ENCODE measurements at places on chromosomes 1 and 21. TPM values are rescaled to one million over a fixed set of nuclear protein-coding genes. Genes with fewer than 3 reads are reported as not detected.

TTC22 gene
- total RNA-seq, result 21.0 TPM

CLEC20A gene
- total RNA-seq, result not detected

IQGAP3 gene
- 0.13 TPM for total RNA-seq

WDR64 gene
- total RNA-seq, result 0.13 TPM

CELA3A gene
- not detected for total RNA-seq

PADI1 gene
- total RNA-seq, result not detected

RAB7B gene
- total RNA-seq, result 0.15 TPM

RNF187 gene
- total RNA-seq, result 103 TPM

MMP23B gene
- 6.2 TPM for total RNA-seq

DNA sequence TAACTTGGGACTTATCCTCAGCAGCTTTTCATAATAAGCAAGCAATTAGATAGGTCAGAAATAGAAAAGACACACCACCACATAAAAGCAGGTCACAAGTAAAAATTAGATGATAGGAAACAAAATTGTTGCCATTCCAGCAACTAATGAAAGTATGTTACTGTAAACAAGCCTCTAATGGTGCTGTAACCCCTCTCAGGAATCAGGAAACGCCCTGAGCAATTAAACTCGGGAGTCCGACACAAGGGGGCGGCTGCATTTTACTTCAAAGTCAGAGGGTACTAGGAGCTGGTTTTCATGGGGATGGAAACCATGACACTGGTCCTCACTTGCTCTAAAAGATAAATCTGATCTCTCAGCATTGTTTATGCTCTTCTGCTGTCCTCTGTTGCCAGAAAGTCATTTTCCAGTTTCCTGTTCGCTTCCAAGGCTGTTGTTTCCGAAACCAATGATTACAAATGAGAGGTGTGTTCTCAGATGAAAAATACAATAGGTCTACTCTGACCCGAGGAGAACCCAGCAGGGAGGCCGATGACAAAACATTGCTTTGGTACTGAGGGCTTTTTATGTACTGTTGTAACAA, 93.4 kb downstream of the TGFBR3 start:
- no peak for DNase-seq

DNA sequence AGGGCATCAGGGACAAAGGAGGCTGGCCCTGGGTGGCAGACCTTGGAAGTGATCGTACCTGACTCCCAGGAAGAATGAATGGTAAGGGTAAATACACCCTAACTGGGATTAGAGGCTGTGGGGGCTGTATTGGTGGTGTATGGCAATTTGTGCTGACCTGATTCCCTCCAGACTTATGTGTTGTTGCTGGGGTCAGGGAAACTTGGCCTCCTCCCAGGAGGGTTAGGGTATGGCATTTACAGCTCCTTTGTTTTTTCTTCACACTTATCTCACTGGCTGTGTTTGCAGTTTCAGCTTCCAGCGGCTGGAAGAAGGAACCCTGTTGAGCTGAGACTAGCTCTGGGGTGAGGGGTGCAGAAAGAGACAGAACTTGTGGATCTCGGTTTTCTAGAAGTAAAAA, 8.2 kb downstream of the VANGL1 start:
- DNase-seq, result no peak

DNA sequence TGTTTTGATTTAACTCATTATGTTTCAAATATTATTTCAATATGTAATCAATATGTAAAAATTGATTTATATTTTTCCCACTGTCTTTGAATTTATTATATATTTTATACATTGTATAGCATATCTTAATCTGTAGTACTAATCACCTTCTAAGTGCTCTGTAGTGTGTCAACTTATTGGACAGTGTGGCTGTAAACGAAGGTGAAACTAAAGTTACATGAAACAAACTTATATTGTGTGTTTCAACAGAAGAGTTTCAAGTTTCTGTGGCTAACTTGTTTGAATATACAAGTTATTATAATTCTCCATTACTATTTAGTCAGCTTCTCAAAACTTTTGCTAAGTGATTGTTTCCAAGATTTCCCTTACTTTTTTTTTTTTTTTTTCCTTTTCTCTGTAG, 175.8 kb downstream of the DHRS3 start:
- no peak for DNase-seq

GRCh38 chr1:41794031-41794430, 124.7 kb downstream of the HIVEP3 start:
- DNase-seq, result no peak

GRCh38 chr1:26602378-26602959, 72.9 kb downstream of the RPS6KA1 start:
- no peak for DNase-seq

GRCh38 chr1:3113047-3113740, 44.2 kb downstream of the PRDM16 start:
- DNase-seq, result no peak

- DNase-seq, result no peak
Observed at GRCh38 chr1:151371370-151372057, 991 bp downstream of the SELENBP1 start.

GRCh38 chr1:54653036-54653435, 11.4 kb downstream of the MROH7 start:
- DNase-seq, result no peak

DNA sequence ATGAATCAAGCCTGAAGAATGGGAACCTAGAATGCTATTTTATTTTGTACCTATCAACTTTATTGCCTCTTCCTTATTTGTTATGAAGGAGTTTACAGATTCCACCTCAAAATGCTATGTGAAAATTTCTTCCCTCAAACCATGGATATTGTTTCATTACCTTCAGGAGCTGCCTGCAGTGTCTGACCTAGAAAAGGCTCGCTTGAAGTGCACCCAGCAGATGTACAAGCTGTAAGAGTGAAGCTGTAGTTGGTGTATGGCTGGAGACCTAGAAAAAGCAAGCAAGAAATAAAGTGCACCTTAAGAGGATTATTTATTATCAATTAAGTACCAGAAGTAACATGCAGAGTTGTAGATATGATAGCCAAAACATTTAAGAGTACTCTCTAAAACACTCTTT, 199.4 kb downstream of the KCTD3 start:
- DNase-seq, result no peak

GRCh38 chr1:223709598-223709997, 2.7 kb upstream of the CAPN2 start:
- no peak for DNase-seq

DNA sequence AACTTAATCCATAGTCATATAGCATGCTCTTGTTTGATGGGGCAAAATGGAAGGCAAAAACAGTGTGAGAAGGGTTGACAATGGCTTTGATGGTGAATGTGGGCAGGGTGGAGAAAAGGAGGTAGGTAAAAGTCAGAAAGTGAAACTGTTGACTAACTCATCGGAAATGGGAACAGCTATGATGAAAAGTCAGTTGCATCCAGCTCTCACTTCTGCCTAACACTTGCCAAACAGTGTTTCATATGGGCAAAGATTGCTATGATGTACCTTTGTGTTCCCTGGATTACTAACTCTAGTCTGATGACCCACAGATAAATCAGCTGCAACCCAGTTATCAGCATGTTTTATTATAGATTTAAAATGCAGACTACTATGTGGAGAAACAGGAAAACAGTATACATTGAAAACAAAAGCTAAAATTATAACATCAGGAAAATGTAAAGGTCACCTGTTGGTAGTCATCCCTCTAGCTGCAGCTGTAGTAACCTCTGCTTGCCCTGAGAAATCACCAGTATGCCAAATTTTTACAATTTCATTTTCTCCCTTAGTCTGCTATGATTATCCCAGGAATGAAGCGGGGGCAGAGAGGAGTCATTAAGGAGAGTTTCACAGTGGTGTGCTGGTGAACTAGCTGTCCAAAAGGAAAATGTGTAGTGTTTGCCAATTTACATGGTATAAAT, 11.7 kb downstream of the TNFSF18 start:
- no peak for DNase-seq

- no peak for DNase-seq
Observed at GRCh38 chr1:115301438-115302020, 36.5 kb downstream of the NGF start.

GRCh38 chr21:17786851-17787181, 32.3 kb downstream of the C21orf91 start:
- no peak for DNase-seq

DNA sequence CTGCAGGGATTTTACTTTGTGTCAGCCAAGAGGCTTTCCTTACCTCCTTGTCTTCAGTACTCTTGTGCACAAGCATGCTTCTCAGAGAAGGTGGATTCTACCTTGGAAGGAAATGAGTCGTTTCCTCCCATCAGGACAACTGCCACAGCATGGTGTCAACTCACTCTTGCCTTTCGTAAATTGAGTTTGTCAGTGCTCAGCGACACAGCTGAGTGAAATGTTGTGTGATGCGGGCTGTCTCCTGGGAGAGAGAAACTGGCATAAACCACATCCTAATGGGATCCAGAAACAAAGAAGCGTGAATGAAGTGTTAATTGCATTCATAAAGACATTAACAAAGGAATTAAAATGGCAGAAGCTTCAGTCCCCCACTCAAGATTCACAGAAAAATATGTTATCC, 51.5 kb upstream of the SLC22A15 start:
- DNase-seq, result no peak

- DNase-seq, result no peak
Observed at GRCh38 chr1:109732390-109732881, 8.4 kb downstream of the GSTM3 start.

DNA sequence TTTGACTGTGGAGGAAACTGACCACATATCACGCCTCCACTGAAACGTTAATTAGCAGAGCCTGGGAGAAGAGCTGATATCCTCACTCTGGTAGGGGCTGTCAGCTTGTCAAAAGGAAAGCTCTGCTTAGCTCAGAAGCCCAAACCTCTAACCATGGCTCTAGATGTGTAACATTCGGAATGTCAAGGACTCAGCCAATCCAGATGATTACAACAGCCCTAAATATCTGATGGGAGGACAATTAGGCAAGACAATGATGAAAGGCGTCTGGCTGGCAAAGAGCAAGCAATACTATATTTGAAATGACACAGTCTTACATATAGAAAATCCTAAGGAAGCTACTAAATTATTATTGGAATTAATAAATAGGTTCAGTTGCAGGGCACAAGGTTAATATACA, 45.7 kb upstream of the COX20 start:
- DNase-seq, result no peak

- DNase-seq, result no peak
Observed at GRCh38 chr1:43275826-43276620, 6.2 kb downstream of the TMEM125 start.

DNA sequence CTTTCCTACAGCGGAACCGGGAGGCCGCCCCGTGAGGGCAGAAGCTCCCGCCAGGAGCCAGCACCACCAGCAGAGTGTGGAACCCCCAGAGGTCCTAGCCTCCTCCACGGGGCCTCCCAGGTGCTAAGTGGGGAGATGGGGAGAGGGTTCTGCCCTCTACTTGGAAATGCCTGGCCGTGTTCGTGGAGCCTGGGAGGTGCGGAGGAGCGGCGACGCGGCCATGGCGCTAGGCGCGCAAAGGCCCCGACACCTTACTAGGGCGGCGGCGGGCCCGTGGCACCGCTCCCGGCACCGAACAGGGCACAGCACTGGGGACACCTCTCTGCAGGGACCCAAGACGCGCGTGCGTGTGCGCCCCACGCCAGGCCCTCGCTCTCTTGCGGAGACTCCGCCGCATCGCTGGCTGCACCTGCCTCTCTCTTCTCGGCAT, 1.3 kb upstream of the CACNA1E start:
- DNase-seq, result no peak

- DNase-seq, result peak; percentile 31
Observed at GRCh38 chr1:174998569-174999215, 1.1 kb upstream of the CACYBP start.

DNA sequence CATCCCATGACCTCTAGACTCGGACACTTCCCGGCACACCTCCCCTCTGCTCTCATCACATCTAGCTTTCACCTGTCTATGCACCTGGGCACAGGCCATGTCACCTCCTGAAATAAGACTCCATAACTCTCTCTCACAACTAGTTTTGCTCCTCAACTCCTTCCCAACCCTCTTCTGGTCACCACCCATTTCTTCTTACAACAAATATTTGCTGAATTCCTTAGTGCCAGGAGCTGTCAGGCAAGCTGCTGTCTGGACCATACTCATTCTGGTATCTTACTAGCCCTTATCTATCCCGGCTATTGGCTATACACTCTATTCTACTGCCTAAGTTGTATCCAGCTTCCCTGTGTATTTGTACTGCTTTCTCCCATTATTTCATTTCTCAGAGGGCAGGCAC, 49.1 kb downstream of the LRRC71 start:
- DNase-seq, result no peak

DNA sequence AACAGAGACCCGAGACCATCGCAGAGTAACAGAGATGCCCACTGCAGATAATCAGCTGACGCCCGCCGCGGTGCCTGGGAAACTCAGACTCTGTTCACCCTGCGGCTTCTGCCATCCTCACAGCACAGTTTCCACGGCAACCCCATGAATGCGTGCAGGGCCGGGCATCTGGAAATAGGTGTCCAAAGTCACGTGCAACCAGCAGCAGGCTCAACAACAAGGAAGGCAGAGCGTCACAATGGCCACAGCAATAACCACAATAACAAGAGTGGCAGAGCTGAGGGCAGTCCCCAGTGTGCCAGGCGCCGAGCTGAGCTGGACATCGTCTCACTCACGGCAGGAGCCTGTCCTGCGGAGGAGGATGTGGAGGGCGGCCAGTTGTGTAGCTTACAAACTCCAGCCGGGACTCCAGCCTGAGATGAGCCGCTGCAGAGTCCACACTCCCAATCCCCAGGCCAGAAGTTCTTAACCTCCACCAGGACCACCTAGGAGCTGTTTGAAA, 102.0 kb downstream of the CRYAA start:
- DNase-seq, result no peak

GRCh38 chr1:246728311-246728710, 4.1 kb downstream of the SCCPDH start:
- DNase-seq, result no peak

GRCh38 chr1:223557130-223557475, 108.4 kb downstream of the CAPN8 start:
- no peak for DNase-seq

GRCh38 chr1:32878183-32878582, 7.5 kb upstream of the FNDC5 start:
- DNase-seq, result no peak
